ENCODE measurements at places on chromosomes 11 and 22.

GRCh38 chr11:36450110-36450572 is 59.9 kb downstream of the TRAF6 start:
- DNase-seq = no peak

- no peak for DNase-seq
Observed at GRCh38 chr11:5197536-5197935, 2.9 kb downstream of the OR51V1 start.

DNA sequence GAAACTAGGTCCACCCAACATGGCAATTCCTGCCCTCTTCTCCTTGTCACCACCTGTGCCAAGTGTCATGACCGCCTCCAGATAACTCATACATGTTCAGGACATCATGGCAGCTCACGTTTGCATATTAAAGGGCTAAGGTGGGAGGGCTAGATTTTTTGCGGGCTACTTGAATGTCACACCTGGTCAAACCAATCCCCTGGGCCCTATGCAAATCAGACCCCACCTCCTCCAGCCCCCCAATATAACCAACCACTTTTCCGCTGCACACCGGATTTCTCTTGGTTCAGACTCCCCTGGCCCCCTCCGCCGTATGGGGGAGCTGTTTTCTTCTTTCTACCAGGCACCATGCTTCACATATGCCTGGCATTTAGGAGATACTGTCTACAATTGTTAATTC is 12.6 kb downstream of the UPB1 start:
- DNase-seq = no peak

GRCh38 chr11:117572129-117572528 is 224.9 kb downstream of the DSCAML1 start:
- DNase-seq = no peak

GRCh38 chr11:111641339-111642015 is 39.2 kb downstream of the SIK2 start:
- no peak for DNase-seq

GRCh38 chr22:50048836-50049235 is 9.3 kb downstream of the TTLL8 start:
- no peak for DNase-seq

DNA sequence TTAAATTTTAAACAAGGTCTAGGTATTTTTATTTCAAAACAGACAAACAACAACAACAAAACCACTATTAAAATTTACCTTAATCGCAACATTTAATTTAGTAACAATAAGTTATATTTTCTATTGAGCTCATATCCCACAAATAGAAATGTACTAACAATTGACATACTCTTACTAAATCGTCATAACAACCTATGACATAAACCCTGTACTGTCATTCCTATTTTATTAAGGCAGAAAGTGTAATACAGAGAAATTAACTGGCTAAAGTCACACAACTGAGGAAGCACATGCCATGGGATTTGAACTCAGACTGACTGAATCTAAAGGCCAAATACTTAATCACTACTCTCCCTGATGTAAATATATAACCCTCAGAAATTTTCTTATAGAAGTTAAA is 3.0 kb downstream of the KIF18A start:
- no peak for DNase-seq

DNA sequence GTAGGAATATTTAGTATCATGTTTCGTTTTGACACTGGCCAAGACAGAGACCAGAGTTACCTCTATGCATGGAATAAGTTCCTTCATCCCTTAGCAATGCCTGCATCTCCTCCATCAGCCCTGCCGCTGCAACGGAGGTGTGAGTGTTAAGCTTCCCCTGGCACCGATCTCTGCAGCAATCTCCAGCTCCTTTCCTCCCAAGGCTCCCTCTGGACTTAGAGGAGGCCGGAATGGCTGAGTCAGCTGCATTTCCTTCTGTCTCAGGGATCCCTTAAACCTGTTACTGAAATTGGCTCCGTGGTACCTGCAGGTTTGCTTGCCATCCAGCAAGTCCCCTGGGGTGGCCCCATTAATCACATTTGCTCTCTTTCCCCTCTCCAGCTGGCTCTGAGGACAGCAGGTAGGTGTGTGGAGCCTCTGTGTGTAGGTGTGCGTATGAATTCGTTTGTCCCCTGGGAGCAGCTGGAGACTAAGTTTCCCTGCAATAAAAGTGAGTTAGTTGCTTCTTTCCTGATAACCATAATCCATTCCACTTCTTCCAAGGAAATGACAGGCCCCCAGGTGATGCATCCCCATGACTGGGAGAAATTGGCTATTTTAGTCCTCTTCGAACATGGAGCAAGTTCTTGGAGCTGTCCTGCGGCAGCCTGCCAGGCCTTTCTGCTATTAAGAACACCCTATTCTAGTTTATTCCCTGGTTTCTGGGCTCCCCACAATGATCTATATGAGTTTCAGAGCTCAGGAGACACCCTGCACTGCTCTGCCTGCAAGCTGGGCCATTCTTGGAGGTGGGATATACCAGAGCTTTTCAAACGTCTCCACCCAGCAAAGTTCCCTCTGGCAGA is 457.2 kb upstream of the CADM1 start:
- DNase-seq = no peak

DNA sequence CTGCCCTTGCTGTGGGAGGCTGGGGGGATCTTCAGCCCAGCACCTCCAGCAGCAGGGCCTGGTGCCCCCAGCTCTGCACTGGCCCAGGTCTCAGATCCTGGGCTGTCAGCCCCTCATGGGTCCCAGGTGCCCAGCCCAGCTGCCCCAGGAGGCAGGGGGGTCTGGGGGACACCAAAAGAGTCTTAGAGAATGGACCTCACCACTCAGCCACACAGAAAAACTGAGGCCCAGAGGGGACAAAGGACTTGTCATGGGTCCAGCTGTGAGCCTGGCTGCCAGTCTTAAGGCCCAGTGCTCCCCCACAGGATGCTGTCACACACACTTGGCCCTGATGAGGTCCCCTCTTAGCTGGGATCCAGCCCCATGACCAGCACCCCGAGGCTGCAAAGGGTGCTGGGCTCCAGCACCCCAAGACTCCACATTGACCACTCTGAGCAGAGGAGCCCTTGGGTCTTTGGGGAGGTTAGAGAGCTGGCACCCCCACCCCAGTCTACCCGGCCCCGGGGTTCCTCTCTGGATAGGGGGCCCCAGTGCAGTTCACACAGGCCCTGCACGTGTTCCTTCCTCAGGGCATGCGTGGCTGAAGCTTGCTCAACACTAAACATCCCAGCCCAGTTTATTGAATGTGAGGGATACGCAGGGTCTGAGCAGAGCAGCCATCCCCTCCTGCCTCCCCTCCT is 54.4 kb downstream of the IGLL5 start:
- DNase-seq = no peak

DNA sequence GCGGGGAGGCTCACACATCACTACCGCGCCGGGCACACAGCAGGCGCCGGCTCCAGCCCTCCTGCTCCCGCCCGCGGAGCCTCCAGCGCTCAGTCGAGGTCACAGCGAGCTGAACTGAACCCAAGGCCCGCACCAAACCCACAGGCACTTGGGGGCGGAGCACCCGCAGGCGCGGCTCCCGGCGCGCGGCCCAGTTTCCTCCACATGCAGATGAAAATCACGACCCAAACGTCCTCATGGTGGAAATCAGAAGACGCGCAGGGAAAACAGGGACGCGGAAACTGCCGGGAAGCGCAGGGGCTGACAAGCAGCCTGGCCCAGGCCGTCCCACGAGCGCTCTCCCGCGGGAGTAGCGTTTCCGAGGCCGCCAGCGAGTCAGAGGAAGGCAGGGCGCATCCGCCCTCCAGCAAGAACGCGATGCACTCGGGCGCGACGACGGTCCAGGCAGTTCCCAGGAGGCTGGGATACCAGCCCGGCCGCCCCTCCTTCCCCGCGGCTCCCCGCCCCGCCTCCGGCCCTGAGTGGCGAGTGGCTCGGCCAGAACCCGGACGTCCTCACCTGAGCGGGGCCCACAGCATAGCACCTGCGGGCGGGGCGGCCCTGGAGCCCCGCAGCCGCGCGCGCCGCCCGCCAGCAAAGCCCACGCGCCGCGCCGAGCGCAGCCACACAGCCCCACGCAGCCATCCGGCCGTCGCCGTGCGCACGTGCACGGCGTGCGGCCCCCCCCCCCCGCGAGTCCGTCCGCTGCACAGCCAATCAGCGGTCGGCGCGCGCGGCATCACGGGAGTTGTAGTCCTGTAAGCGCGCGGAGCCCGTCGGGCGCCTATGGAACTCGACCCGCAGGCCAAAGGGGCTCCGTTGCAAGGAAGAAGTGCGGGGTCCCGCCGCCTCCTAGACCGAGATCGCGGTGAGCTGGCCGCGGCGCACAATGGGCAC is at the start of gene HDHD5:
TSS of gene HDHD5 (minus strand) at position 710 of the 936 bp plus-strand sequence. CDS start at position 684, 26 bp downstream.
- DNase-seq = peak; percentile 92

DNA sequence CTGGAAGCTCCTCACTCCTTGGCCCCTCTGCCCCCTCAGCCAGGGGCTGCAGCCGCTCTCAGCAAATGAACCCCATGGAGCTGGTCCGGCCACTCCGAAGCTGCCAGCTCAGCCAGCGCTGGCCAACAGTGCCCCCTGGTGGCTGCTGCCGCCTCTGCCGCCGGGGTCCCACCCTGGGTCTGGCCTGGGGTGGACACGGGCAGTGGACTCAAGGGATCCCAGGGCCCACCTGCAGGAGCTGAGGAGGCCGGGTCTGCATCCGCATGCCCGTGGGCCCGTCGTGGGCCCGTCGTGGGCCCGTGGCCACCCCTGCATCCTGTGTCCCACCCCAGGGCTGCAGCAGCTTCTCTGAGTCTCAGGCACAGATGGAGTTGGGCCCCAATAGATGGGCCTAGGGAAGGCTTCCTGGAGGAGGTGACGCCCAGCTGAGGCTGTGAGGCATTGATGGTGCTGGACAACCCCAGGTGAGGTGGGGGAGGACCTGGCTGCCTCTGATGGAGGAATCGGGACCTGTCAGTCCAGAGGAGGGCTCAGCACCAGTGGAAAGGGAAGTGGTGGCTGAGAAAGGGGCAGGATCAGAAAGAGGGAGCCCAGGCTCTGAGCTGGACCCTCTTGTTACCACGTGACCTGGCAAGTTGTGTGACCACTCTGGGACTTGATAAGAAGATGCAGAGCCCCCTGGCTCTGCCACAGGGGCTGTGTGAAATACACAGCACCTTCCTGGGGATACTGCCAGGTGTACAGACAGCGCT is 522.3 kb downstream of the BRD1 start:
- DNase-seq = no peak

DNA sequence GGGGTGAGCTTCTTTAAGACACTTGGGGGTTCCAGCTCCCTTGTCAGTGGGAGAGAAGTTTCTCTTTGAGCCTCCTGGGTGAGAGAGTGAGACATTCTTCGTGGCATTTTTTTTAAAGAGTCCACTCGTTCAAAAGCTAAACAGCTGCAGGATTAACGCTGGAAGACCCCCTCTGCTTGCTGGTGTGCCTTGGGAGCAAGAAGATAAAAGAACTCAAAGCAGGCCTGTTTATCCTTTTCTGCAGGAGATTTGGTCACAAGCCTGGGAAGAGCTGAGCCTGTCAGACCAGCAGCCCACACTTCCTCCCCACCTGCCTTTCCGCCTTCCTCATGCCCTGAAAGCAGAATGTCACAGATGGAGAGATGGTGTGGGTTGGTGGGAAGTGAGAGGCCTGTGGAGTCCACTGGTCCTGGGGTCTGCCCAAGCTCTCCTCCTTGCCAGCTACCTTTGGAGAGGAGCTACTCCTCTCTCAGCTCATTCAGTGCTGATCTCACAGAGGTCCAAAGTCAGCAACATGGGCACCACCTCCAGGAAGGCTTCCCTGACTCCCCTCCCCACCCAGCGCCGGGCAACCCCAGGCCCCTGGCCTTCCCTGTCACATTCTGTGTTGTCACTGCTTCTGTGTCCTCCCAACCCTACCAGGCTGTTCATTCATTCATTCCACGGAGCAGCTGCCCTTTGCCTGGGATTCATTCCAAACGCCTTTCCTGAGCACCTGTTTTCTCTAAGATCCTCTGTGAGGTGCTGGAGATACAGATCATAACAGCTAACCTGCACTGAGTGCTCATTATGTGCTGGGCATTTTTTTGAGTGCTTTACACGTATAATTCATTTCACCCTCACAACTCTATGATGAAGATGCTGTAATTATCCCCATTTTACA is 6.7 kb downstream of the GDPD5 start:
- DNase-seq = no peak

GRCh38 chr11:77287136-77287535 is 14.3 kb downstream of the GDPD4 start:
- no peak for DNase-seq

GRCh38 chr22:47748957-47749356 is 986.5 kb downstream of the TBC1D22A start:
- DNase-seq = no peak

GRCh38 chr11:6225896-6226295 is 8.5 kb downstream of the FHIP1B start:
- DNase-seq = no peak

DNA sequence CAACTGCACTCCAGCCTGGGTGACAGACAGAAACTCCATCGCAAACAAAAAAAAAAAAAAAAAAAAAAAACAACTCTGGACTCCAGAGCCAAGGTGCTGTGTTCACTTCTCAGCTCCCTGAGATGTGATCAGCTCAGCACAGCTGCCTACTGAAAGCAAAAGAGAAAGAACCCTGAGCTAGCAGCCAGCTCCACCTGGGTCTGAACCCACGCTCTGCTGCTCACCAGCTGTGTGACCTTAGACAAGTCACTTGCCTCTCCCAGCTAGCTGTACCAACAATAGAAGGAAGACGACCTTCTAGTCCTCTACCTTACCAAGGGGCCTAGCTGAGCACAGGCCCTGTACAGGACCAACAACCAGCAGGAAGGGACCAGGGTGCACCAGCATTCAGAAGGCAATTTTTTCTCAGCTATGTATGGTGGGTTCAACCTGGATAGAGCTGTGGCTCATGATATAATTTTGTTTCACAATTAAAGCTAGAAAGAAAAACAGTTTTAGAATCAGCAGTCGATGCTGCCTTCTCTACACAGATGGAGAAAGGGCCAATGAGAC is 3.8 kb downstream of the DGCR2 start:
- no peak for DNase-seq

- no peak for DNase-seq
Observed at GRCh38 chr11:62805961-62806441, 761 bp upstream of the NXF1 start.

GRCh38 chr11:110447897-110448745 is 18.4 kb downstream of the FDX1 start:
- DNase-seq = no peak

DNA sequence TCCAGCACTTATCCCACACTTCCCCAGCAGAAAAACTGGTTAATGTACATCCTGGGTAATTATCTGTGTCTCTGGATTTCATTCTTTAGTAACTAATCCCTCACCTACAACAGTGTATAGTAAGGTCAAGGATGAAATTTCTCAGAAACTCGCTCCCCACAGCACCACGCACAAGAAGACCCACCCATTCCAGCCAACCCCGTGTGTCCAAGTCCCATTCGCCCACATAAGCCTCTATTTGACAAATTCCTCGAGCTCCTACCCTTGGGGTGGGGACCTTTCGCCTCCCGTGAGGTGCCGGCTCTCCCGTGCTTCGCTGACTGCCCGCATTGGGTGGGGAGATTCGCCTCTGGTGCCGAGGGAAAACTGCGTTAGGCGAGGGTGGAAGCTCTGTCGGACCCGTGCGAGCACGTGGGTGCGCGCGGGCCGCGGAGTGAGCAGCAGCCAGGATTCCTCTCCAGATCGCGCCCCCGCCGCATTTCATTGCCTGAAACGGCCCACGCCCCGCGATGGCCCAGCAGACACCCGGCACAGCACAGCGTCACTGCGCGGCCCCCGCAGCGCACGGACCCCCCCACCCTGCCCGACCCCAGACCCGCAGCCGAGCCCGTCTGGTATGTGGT is 866 bp downstream of the EXPH5 start:
- no peak for DNase-seq

Data from amygdala (tissue), 56 donors.